ENCODE measurements at places on chromosomes 16 and 17. TPM values are rescaled to one million over a fixed set of nuclear protein-coding genes. Genes with fewer than 3 reads are reported as not detected.

GRCh38 chr17:9234389-9234945 lies 213.2 kb downstream of the NTN1 start:
- DNase-seq, result no peak

DNA sequence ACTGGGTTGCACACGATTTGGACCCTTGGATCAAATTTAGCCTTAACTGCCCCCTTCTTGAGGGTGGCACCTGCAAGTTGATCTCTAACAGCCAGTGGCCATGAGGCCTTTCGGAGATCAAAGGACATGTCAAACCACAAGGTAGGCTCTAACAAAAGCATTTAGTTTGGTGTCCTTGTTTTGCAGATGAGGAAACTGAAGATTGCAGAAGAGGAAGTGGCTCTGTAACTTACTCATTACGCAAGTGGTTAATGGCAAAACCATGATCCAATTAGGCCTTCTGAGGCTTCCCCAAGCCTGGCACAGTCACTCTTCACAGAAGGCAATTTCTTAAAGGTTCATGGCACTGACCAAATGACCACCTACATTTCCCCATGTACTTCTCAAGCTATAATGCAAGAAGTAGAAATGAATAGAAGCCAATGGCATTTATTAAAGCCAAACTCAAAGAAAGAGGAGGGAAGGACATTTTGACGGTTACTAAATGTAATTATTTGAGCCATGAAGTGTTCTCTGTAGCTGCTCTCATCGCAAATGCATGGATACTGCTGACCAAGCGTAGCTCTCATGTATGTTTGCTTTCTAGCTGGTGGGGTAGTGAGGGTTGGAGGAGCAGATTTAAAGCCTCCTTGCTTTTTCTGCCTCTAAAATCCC lies 32.8 kb upstream of the ABCC12 start:
- DNase-seq, result no peak

- no peak for DNase-seq
Measured at GRCh38 chr16:85279402-85279801, 167.1 kb upstream of the CIBAR2 start.

DNA sequence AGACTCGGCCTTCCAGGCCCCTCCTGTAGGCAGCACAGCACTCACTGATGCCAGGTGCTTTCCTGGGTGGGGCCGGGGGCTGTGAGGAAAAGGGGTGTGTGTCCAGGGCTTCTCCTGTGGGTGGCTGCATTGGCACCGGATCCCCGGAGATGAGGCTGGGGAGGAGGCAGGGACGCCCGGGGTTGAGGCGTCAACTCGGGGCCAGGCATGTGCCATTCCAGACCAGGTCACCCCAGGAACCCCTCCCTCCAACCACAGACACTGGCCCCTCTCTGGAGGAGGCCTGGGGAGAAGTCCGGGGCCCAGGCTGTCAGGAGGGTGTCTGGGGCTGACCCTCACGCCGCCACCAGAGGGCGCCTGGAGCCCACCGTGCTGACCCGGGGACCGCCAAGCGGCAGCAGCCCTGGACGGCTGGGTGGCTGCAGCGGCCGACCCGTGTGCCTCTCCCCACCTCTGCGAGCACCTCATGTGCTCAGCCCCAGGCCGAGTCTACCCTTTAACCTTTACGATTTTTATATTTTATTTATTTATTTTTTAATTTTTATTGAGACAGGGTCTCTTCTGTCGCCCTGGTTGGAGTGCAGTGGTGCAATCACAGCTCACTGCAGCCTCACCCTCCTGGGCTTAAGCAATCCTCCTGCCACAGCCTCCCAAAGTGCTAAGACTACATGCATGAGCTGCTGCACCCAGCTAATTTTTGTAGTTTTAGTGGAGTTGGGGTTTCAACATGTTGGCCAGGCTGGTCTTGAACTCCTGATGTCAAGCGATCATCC lies 3.2 kb upstream of the METRN start:
- DNase-seq, result no peak

DNA sequence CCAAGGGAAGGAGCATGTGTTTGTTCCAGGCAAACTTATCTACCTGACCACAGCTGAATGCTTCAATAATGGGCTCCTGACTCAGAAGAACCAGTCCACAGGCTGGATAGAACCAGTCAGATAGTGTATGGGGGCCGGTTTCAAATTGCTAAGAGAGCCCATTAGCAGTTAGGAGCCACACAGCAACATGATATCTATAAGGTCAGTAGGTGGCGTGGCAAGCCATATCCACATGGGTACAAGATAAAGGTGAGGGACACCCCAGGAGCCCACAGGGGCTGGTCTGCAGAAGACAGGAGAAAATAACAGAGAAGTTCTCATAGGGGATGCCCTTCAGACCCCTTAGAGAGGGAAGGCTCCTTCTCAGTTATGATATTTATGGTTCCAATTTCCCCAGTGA lies 31.6 kb upstream of the CDRT15 start:
- DNase-seq, result no peak

GRCh38 chr16:67248401-67249177 lies at the start of gene SLC9A5:
SLC9A5 (plus strand) TSS chr16:67248979; CDS start chr16:67249015, 36 bp downstream.
- no peak for DNase-seq

- no peak for DNase-seq
Measured at GRCh38 chr16:8889893-8890548, 7.9 kb downstream of the LITAFD start.

DNA sequence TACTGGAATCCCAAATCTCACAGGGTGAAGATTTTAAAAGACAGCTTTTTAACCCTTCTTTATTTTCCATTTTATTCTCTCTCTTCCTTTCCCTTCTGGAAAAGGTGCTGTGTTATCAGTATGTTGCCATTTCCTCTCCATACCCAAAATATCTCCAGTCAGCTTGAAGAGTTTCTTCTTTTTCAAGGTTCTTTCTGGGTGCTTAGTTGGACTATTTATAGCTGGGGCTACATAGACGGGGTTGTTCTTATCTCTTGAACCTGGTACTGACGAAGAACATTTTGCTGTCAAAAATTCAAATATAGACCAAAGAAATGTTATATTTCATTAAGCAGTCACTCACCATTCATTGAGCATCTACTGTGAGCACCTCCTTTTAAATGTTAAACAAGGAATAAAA lies 48.6 kb downstream of the IST1 start:
- no peak for DNase-seq

- DNase-seq, result no peak
Measured at GRCh38 chr17:73465130-73465952, 153.5 kb upstream of the CDC42EP4 start.

GRCh38 chr16:30837904-30838303 lies 50.9 kb upstream of the ZNF629 start:
- no peak for DNase-seq

DNA sequence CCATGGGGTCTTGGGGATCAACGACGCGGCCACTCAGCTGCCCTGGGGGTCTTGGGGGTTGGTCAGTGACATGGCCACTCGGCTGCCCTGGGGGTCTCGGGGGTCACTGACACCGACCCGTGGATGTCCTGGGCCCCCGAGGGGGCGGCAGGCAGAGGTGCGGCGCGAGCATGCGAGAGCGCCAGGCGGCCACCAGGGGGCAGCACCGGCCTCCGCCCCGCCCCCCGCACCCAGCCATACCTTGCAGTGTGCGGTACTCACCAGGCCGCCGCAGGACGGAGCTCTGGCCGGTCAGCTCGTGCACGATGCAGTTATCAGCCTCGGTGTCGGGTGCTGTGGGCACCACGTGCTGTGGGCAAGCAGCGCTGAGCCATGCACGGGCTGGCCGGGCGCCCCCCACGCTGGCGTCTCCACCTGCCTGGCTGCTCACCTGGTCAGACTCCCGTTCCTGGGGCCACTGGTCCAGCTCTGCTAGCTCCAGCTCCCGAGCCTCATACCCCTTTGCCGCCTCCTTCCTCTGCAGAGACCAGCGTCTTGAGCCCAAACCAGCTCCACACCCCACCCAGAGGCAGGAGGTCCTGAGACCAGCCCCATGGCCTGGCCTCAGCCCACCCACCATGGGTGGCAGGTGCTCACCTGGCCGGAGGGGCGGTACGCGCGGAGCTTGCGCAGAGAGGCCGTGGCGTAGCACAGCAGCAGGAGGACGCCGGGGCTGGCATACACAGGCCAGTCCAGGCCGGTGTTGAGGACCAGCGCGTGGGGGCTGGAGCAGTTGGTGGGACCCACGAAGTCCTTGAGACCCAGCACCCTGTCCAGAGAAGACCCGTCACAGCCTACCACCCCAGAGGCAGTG lies 31.2 kb downstream of the CTU2 start:
- peak; percentile 32 for DNase-seq

DNA sequence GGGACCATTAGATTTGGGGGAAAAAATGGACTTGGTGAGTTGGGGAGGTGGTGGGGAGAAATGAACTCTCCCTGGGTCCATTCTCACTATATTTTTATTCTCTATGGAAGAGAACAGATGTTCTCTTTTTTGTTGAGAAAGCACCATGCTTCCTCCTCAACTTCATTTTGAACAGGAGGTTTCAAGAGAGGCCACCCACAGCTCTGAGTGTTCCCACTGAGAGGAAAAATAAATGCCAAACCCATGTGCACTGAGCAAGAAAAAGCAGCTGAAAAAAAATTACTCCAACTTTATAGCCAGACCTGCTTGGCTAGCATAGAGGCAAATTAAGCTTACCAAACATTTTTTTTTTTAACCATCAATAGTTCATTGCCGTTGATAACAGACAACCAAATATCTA lies 883.6 kb downstream of the KCNJ2 start:
- no peak for DNase-seq

- no peak for DNase-seq
Measured at GRCh38 chr17:64083093-64083492, 46.9 kb downstream of the ERN1 start.

- no peak for DNase-seq
Measured at GRCh38 chr17:63780507-63780906, 6.5 kb downstream of the DDX42 start.

The SLC16A11 gene
- not detected for total RNA-seq

The CLEC19A gene
- not detected for total RNA-seq

The COPS3 gene
- 68.3 TPM for total RNA-seq

Measured in astrocyte (in vitro differentiated cells and primary cell).